ENCODE measurements at places on chromosomes 3 and 15. TPM values are rescaled to one million over a fixed set of nuclear protein-coding genes. Genes with fewer than 3 reads are reported as not detected.

PRSS50 gene
- not detected for total RNA-seq

TNNC1 gene
- 2.0 TPM for total RNA-seq

TTC23 gene
- total RNA-seq = 2.5 TPM

DNA sequence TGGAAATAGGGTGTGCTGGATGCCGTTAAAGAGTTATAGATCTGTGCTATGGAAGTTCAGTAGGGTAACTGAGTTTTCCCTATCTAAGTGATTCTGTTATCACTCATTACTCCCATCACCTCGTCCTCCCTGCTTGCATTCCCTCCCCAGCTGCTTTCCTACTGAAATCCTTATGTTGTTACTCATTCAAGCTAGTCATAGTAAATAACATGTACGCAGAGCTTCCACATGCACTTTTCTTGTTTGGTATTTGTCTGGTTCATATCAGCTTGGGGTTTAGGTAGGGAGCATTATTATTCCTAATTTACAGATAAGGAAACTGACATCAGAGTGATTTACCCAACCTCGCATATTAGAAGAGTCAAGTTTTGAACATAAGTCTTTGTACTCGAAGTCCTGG, 135.1 kb downstream of the HCN4 start:
- H3K27ac ChIP-seq = no peak overlapping the region
- no peak for ATAC-seq
- no peaks in the 10 kb centered on the region for H3K36me3 ChIP-seq
- no peak overlapping the region for H3K4me3 ChIP-seq
- H3K27me3 ChIP-seq = no peaks in the 10 kb centered on the region

- no peaks in the 10 kb centered on the region for H3K4me1 ChIP-seq
- no peaks in the 10 kb centered on the region for H3K27me3 ChIP-seq
- H3K36me3 ChIP-seq = no peaks in the 10 kb centered on the region
- ATAC-seq = no peak
- H3K27ac ChIP-seq = no peak overlapping the region
Observed at GRCh38 chr3:76495216-76495615, 544.7 kb upstream of the ROBO2 start.

All from activated T-helper 17 cell treated with anti-CD3 and anti-CD28 coated beads, Interleukin-2, amount 50 U/mL, for 72 hours (primary cell).